ENCODE measurements at places on chromosomes 7 and 10. TPM values are rescaled to one million over a fixed set of nuclear protein-coding genes. Genes with fewer than 3 reads are reported as not detected.

GRCh38 chr10:72754275-72755032, 62.5 kb downstream of the MCU start:
- DNase-seq: no peak

DNA sequence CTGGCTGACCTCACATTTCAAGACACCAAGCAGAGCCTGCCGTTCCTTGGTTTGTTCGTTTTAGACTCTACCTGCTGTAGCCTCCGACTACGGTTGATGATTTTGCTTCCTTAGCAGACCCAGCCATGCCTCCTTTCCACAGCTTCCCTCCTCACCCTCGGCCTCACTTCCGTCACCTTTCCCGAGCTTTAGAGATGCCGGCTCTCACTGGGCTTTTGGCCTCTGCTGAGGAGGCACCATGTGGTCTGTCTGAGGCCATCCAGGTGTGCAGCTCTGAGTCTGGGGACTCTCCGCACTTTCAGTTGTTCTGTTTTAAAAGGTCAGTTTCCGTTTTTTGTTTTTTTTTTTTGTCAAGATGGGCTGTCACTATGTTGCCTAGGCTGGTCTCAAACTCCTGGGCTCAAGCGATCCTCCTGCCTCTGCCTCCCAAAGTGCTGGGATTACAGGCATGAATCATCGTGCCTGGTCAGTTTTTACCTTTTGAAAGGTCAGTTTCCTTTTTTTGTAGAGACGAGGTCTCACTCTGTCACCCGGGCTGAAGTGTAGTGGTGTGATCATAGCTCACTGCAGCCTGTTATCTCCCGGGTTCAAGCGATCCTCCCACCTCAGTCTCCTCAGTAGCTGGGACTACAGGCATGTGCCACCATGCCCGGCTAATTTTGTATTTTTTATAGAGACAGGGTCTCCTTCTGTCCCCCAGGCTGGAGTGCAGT, 11.7 kb downstream of the ORAI2 start:
- DNase-seq: no peak

Gene CYP2E1
- 1.00 TPM for total RNA-seq

DNA sequence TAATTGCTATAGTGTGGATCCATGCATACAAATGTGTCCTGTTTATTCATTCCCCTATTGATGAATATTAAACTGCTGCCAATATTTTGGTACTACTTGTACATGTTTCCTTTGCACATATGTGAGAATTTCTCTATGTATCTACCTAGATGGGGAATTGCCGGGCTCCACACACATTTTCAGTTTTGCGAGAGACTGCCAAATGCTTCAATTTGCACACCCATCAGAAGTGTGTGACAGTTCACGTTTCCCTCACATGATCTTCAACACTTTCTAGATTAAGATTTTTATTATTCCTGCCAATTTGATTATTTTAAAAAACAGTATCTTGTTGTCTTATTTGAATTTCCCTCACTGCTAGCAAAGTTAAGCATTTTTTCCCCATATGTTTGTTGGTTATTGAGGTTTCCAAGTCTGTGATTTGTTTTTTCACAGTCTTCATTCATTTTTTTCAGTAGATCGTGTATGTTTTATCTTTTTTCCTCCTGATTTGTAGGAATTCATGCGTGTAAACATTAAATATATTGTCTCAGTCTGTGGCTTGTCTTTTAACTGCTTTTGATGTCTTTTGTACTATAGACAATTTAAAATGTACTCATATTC, 2.4 kb upstream of the KLF14 start:
- no peak for DNase-seq

DNA sequence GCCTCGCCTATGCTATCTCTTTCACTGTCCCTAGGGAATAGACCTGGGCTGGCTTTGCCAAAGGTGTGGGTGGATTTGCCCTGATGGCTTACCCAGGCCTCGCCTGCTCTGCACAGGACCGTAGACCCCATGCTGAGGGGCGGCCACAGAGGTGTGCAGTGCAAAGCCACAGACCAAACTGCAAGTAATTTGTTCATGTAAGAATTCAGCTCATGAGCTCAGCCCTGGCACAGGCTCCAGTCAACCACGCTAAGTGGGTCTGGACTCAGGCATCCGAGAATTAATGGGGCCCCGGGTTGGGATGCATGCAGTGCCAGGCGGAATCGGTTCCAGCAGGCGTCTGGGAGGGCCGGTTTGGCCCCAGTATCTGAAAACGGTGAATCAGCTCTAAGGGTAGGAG, 445.2 kb downstream of the DNAJB6 start:
- DNase-seq: no peak

Gene IGF2BP3
- total RNA-seq: not detected

Gene NKX2-3
- not detected for total RNA-seq

GRCh38 chr10:24574578-24575155, 149.0 kb downstream of the ARHGAP21 start:
- DNase-seq: no peak

Gene NUTM2E
- not detected for total RNA-seq

Gene MSMB
- total RNA-seq: not detected

DNA sequence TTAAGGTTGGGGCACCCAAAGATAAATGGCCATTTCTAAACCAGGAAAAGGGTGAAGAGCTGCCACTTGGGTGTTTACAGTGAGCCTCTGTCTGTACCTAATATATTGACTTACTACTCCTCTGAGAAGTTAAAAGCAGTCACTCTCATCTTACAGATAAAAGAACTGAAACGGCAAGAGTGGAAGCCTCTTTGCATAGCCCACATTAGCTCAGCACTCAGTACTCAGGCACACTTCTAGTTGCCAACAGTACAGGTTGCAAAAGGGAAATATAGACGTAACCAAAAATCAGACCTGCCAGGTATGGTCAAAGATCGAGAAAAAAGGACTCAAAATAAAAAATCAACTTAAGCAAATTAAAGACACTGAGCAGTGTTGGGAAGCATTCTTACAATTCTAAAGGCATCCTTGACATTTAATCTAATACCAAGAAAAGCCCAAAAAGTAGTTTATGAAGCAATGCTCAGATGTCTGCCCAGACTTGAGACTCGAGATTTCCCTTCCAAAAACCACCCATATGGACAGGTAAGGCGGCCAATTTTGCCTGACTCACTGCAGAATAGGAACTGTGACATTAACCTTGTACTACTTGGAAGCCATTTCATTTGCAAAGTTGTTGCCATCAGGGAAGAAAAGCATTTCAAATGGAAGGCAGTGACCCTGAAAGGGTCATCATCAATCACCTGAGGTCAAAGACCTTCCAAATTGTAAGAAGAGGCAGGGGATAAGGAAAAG, 139.3 kb downstream of the SLC25A13 start:
- no peak for DNase-seq

- DNase-seq: no peak
These were observed 2.1 kb upstream of the TMEM72 start for GRCh38 chr10:44908936-44909630.

Gene PALD1
- total RNA-seq: 4.6 TPM

Gene SPDYE16
- not detected for total RNA-seq

Gene KCTD7
- 8.0 TPM for total RNA-seq

Gene ATG9B
- not detected for total RNA-seq

Gene COL13A1
- total RNA-seq: 0.89 TPM

Gene GHRHR
- total RNA-seq: not detected

DNA sequence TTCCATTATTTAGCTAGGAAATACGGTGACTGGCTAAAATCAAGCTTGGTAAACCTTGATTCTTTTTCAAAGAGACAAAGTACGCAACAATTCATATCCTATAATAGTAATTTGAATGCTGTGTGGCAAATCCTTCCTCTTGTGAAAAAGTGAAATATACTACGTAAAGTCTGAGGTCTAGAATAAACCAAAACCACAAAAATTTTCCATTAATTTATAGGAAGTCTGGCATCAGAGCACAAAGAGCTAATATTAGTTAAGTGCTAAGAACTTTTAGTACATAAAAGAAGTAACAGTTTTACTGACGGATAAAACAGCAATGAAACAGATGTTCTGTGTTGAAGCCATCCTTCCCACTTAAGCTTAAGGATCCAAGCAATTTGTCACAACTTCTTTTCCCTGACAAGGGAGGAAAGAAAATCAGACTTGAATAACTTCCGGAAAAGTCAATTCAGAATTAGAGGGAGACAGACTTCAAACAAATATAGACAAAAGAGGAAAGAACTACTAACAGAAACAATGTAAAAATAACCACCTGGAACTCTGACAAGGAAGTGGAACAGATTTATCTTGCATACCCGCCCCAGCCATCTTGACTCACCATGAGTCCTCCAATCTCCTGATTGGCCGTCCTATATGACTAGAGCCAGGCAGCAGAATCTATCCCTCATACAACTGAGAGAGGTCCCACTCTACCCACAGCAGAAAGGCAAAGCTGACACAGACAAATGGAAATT, 34.6 kb downstream of the RHEB start:
- DNase-seq: no peak

Gene RPEL1
- total RNA-seq: not detected

Gene TAS2R3
- total RNA-seq: 0.32 TPM

DNA sequence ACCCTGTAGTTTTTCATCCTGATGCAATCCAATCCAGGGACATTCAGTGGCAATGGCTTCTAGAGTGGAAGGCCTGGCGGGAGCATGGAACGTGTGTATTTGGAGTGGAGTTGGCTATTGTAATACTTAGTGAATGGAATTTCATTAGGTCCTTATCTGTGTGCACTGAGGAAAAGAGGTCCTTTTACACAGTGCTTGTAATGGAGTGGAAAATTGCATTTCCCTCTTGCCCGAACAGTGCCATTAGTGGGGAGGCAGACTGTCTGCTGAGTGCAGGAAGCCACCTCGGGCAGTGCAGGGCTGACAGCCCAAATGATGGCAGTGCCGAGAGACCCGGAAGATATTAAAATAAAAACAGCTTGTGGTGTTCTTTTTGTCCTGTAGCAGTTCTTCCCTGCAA, 786.6 kb downstream of the LRMDA start:
- DNase-seq: no peak

- no peak for DNase-seq
These were observed 44.0 kb downstream of the TMEM26 start for GRCh38 chr10:61409157-61409556.

- no peak for DNase-seq
These were observed 233.8 kb downstream of the LRRN3 start for GRCh38 chr7:111324776-111325175.

DNA sequence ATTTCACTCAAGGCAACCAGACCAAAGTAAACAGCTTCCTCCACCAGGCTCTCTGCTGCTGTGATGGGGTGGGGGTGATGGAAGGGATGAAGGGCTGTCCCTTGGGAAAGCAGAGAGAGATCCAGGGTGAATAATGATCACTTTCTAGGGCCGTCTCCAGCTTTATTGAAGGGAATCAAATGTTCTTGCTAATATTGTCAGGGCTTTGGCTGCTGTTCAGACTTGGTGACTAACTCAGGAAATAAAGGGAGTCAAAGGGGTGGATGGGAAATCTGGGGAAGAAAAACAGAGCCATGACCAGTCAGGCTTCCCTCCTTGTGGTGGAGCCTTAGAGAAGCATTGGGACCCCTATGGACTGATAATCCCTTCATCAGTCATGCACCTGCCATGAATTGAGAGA, 196.2 kb upstream of the AGK start:
- no peak for DNase-seq

Gene SLC16A12
- total RNA-seq: 1.3 TPM

- DNase-seq: no peak
These were observed 33.7 kb downstream of the MINPP1 start for GRCh38 chr10:87538092-87539015.

Gene CNNM1
- 0.13 TPM for total RNA-seq
